Calu3 (cell line): ENCODE measurements at places on chromosomes 5 and 9. TPM values are rescaled to one million over a fixed set of nuclear protein-coding genes. Genes with fewer than 3 reads are reported as not detected.

DNA sequence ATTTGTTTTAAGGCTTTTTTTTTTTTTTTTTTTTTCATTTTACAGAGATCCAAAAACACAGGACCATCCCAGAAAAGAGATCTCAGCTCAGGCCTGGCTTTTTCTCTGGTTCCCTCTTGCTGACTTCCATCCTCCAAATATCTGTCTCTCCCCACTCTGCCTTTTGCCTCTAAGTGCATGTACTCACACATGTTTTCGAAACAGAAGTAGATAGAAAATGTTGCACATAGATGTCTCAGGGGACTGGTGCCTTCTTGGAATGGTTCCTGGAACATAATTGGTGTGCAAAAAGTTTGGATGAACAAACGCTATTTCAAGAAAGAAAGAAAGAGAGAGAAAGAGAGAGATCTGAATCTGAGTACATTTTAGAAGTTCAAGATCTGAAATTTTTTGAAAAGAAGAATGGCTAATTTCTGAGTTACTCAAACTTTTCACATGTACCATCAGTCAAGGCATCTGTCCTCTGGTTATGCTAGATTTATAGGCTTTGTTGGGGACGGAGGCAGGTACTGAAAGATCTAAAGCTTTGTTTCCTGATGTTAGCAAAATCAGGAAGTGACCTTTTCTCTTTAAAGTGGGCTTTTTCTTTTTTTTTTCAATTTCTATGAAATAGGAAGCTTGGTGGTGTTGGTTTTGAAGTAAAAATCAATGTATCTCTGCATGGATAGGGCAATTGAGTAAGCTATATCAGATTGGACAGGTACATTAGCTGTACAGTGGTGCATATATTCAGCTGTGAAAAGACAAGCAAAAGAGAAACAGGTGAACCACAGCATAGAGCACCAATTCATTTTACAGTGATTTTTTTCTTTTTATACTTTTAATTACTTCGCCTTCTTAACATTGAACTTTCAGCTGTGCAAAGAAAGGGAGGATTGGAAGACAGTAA is 8.5 kb upstream of the TNFSF8 start:
- H3K36me3 ChIP-seq, result no peaks in the 10 kb centered on the region
- H3K27me3 ChIP-seq, result peaks cover 25% of the 10 kb centered on the region
- H3K27ac ChIP-seq, result no peak overlapping the region
- DNase-seq, result no peak
- no peak overlapping the region for H3K4me3 ChIP-seq

GRCh38 chr5:34891981-34892380 is 23.3 kb downstream of the RAD1 start:
- no peaks in the 10 kb centered on the region for H3K36me3 ChIP-seq
- no peak for DNase-seq
- peaks cover 2% of the 10 kb centered on the region for H3K27me3 ChIP-seq
- H3K4me1 ChIP-seq, result no peaks in the 10 kb centered on the region

PCDH12 gene
- not detected in 2 replicates for total RNA-seq

DNA sequence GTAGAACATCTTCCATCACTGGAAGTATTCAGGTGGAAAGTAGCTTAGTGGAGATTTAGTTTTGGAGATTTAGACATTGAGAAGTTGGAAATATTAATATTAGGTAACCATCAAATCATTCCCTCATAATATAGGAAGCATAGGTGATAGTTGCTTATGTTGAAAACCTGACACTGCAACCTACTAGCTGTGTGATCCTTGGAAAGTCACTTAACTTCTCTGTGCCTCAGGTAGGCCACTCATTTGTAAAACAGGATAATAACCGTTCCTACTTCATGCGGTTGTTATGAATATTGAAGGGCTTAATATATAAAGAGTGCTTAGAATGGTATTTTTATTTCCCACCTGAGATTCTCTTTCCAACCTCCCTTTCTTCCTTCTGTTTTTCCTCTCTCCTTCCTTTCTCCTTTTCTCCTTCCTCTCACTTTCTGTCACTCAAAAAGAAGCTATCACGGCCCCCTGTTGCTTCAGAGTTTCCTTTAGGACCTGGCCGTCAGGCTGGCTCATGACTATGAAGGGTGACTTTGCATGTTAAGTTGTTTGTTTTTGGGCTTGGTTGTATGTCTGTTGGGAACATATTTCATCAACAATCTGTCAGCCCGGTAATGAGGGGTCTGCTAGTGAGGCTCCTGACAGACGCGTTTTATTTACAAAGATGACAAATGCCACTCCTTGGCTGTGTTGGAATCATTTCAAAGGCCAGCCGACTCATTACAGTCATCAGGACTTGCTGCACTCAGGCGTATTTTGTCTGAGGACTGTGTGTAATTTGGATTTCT is 31.0 kb downstream of the DOCK2 start:
- no peaks in the 10 kb centered on the region for H3K4me1 ChIP-seq
- no peak for DNase-seq
- no peak overlapping the region for H3K27ac ChIP-seq

- no peaks in the 10 kb centered on the region for H3K4me1 ChIP-seq
- no peak overlapping the region for H3K4me3 ChIP-seq
- H3K27ac ChIP-seq, result no peak overlapping the region
- H3K36me3 ChIP-seq, result peaks cover 6% of the 10 kb centered on the region
Measured at GRCh38 chr9:136082496-136083361, 12.4 kb downstream of the NACC2 start.

GABRA6 gene
- not detected in 2 replicates for total RNA-seq

GOLGA1 gene
- 13.4 and 14.6 TPM in 2 replicates for total RNA-seq

- H3K4me1 ChIP-seq, result no peaks in the 10 kb centered on the region
- H3K4me3 ChIP-seq, result no peak overlapping the region
- no peak overlapping the region for H3K27ac ChIP-seq
- peaks cover 26% of the 10 kb centered on the region for H3K27me3 ChIP-seq
- no peaks in the 10 kb centered on the region for H3K36me3 ChIP-seq
Measured at GRCh38 chr9:135415586-135415985, 64.0 kb upstream of the PPP1R26 start.

DNA sequence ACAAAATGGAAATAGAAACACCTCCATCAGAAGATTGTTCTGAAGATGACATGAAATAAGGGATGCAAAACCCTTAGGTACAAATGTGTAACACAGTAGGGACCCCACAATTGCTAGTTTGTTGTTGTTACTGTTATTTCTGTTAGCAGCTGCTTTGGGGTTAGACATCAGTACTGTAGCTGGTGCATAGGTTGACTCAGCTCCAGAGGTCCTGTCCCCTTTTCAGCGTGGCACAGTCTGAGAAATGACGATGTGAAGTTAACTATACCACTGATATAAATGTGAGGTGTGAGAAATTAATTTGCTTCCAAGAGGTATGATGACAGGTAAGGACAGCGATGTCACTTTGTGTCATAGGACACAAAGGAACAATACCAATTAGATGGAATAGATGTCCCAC is 384.6 kb upstream of the KLF4 start:
- H3K4me3 ChIP-seq, result no peak overlapping the region
- no peak overlapping the region for H3K27ac ChIP-seq
- DNase-seq, result no peak
- no peaks in the 10 kb centered on the region for H3K36me3 ChIP-seq
- H3K27me3 ChIP-seq, result no peaks in the 10 kb centered on the region
- no peaks in the 10 kb centered on the region for H3K4me1 ChIP-seq

GABBR2 gene
- 0.33 TPM in 1 of 2 replicates, not detected in the other for total RNA-seq

CDH6 gene
- total RNA-seq, result 2.3 and 3.8 TPM in 2 replicates

- no peaks in the 10 kb centered on the region for H3K4me1 ChIP-seq
- no peak overlapping the region for H3K27ac ChIP-seq
- no peak overlapping the region for H3K4me3 ChIP-seq
- no peaks in the 10 kb centered on the region for H3K36me3 ChIP-seq
- H3K27me3 ChIP-seq, result no peaks in the 10 kb centered on the region
Measured at GRCh38 chr9:112615584-112616266, 102.2 kb downstream of the INIP start.

PCDHB10 gene
- 1.0 and 1.2 TPM in 2 replicates for total RNA-seq

DNA sequence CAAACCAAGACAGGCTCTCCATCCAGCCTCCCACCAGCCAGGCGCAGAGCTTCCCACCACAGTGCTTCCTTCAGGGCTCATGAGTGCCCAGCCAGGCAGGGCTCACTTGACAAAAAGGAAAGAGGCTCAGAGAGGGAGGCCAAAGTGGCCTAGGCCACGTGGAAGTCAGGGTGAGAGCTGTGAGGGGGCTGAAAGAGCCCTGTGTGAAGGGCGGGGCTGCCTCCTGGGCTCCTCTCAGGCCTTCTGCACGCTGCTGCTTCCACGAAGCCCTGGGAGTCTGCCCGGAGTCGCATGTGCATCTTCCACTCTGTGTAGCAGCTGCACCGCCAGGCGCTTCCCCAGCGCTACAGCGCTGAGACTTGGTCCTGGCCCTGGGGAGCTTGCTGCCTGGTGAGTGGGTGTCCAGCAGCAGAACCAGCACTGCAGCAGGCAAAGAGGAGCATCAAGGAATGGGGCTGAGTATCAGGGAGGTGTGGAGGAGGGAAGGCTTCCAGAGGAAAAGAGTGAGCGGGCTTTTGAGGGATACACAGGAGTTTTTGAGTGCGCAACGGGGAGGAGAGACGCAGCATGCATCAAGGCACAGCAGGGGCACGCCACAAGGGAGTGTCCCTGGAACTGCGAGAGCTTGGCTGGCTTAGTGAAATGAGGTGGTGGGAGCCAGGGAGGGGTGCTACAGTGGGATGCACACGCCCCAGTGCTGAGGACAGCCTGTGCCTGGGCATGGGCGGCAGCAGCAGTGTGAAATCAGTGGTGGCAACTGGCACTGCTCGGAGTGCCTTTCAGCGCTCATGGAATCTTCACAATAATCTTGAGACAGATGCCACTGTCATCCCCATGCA is 178.0 kb downstream of the GAPVD1 start:
- no peak overlapping the region for H3K27ac ChIP-seq
- H3K4me1 ChIP-seq, result no peaks in the 10 kb centered on the region
- no peaks in the 10 kb centered on the region for H3K27me3 ChIP-seq

GRCh38 chr5:172115541-172115982 is 72.5 kb downstream of the STK10 start:
- peaks cover 4% of the 10 kb centered on the region for H3K36me3 ChIP-seq
- no peak overlapping the region for H3K27ac ChIP-seq
- peaks cover 15% of the 10 kb centered on the region for H3K4me1 ChIP-seq
- no peak for DNase-seq

- no peaks in the 10 kb centered on the region for H3K4me1 ChIP-seq
- H3K27me3 ChIP-seq, result no peaks in the 10 kb centered on the region
- H3K27ac ChIP-seq, result no peak overlapping the region
- H3K4me3 ChIP-seq, result no peak overlapping the region
Measured at GRCh38 chr5:53950621-53951020, 359.8 kb downstream of the ARL15 start.

DNA sequence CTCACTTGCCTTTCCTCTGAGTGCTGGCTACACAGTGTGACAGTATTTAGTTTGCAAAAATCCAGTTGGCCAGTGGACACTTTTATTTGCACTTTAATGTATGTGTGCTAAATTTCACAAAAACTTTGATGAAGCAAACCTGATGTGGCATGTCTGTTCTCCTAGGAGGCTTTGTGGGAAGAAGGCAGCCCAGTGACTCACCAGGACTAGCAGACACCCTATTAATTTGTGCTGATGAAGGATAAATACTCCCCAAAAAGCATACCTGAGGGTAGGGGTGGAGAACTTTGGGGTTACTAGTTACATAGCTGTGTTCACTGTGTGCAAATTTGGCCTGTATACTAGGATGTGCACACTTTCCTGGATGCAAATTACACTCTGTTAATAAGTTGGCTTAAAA is 39.3 kb upstream of the IPPK start:
- DNase-seq, result no peak
- no peak overlapping the region for H3K27ac ChIP-seq
- peaks cover 14% of the 10 kb centered on the region for H3K36me3 ChIP-seq

DNA sequence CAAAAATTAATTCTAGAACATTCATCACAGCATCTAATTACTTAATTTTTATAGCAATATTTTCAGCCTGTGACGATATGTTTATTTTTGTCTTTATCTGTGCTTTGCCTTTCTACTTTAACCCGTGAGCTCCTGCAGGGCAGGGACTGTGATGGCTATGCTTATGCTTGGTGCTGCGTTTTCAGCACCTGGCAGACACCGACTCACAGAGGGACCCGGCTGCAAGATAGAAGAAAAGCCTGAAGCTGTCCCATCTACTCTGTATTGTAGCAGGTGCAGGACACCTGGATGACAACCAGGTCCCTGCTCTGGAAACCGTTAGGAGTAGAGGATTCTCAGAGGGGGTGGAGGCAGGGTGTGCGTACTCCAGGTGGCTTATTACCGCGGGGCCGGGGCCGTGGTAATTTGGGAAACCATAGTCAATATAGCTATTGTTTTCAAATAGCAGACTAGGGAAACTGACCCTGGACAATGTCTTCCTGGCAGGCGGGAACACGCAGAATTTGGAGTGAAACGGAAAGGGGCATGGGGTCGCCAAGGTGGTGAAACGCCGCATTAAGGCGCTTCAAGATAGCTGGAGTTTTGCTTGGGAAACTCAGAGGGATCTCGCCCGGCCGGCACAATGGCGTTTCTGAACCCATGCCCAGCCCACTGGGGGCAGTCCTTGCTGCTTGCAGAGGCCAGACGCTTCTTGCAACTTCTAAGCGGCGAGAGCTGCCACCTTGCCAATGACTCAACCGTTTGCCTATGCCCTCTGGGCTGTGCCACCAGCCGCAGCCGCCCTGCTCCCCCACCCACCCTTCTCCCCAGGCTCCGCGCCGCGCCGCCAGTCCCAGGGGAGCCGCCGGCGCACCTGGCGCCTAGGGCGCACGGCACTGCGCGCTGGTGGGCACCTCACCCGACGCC is 140.1 kb upstream of the PALM2AKAP2 start:
- H3K27ac ChIP-seq, result no peak overlapping the region
- H3K4me1 ChIP-seq, result no peaks in the 10 kb centered on the region
- peak overlapping the region; percentile 54 for H3K4me3 ChIP-seq
- peaks cover 83% of the 10 kb centered on the region for H3K27me3 ChIP-seq
- peak; percentile 50 for DNase-seq

DNA sequence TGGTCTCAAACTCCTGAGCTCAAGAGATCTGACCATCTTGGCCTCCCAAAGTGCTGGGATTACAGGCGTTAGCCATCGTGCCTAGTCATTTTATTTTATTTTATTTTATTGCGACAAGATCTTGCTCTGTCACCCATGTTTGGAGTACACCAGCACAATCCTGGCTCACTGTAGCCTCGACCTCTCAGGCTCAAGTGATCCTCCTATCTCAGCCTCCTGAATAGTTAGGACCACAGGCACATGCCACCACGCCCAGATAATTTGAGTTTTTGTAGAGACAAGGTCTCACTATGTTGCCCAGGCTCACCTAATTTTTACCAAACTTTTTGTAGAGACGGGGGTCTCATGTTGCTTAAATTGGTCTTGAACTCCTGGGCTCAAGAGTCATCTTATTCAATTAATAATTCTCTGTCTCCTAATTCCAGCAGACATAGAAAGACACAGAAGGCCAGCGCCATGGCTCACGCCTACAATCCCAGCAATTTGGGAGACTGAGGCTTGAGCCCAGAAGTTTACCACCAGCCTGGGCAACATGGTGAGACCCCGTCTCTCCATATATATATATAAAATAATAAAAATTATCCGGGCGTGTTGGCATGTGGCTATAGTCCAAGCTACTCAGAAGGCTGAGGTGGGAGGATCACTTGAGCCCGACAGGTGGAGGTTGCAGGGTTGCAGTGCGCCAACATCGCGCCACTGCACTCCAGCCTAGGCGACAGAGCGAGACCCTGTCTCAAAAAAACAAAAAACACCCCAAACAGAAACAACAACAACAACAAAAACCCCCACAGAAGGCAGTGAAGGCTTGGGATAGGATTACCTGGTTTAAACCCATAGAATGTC is 1.0 kb upstream of the UBAP1 start:
- peak overlapping the region; percentile 95 for H3K27ac ChIP-seq
- no peaks in the 10 kb centered on the region for H3K27me3 ChIP-seq
- peaks cover 10% of the 10 kb centered on the region for H3K4me1 ChIP-seq
- H3K4me3 ChIP-seq, result peak overlapping the region; percentile 88
- H3K36me3 ChIP-seq, result peaks cover 32% of the 10 kb centered on the region
